Anterior cingulate cortex (tissue), 58 donors: ENCODE measurements at places on chromosomes 1 and 21.

GRCh38 chr1:22290611-22291010 lies 147.7 kb upstream of the WNT4 start:
- no peak for DNase-seq

GRCh38 chr1:86551305-86551704 lies 4.4 kb downstream of the CLCA4 start:
- no peak for DNase-seq

- no peak for DNase-seq
Observed at GRCh38 chr1:174572771-174573170, 125.0 kb downstream of the GPR52 start.

GRCh38 chr1:53603431-53603830 lies 135.5 kb downstream of the GLIS1 start:
- DNase-seq = no peak

- DNase-seq = no peak
Observed at GRCh38 chr21:17583898-17584297, 28.8 kb downstream of the BTG3 start.

- no peak for DNase-seq
Observed at GRCh38 chr1:59444520-59444919, 147.6 kb downstream of the FGGY start.

DNA sequence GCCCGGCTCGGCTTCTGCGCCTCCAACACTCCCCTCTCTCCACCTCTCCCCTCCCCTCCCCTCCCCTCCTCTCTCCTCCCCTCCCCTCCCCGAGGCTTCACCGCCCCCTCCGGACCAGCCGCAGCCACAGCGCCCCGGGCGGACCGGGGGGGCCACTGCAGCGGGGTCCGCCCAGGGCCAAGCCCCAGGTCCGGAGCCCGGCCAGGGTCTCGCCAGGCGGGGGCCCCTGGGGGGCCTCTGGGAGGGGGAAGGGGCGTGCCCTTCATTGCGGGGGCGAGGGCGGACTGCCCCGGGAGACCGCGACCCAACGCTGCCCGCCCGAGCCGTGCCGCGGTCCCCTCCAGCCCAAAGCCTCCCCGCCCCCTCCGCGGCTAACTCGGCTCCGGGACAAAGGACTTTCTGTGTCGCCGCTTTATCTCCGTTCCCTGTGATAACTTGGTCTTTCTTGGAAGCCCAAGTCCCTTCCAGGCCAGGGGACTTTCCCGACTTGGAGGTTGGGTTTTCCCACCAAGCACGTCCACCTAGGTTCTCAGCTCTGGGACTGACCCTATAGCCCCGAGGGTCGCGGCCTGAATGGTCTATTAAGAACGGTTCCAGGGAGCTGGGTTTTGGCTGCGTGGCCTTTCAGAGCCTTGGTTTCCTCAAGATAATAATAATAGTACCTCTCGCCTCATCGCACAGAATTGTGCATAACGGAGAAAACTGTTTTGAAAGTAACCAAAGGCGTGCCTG lies at the start of gene UBQLN4:
Gene UBQLN4, minus strand, starts transcription at position 31 of the 732 bp plus-strand sequence. CDS start 97 bp downstream, outside the sequence.
- DNase-seq = peak; percentile 79

- no peak for DNase-seq
Observed at GRCh38 chr1:56811331-56811730, 7.9 kb downstream of the FYB2 start.

- no peak for DNase-seq
Observed at GRCh38 chr1:11067716-11068599, 8.1 kb upstream of the SRM start.

DNA sequence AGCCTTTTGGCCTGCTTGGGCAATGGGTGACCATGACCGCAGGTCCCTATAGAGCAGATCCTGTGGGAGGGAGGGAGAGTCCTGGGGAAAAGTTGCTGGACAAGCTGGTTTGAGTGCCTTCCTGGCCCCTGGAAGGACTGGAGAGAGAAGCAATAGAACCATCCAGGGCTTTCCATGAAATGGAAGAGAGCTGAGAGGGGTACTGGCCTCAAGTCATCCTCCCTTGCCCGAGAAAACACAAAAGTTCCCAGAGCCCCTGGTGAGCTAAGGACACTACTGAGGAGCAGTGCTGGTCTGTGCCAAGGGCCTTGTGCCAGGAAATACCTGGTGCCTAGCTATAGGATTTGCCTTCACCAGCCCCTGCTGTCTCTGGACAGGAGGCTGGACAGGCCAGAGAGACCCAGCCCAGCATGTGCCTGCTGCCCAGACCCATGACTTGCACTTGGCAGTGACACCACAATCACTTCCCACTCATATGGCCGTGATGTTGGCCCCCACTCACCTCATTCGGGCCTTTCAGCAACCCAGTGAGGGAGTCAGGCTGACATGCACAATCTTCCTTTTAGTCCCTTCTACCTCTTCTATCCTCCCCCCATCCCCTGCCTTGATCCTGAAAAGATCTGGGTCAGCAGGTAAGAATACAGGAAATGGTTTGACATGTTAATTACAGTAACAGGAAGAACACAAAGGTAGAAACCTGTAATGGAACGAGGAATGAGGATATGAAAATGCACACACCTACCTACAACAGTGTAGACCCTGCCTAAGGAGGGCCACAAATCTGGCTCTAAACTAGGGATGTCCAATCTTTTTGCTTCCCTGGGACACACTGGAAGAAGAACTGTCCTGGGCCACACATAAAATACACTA lies 7.0 kb downstream of the SH3BP5L start:
- no peak for DNase-seq

DNA sequence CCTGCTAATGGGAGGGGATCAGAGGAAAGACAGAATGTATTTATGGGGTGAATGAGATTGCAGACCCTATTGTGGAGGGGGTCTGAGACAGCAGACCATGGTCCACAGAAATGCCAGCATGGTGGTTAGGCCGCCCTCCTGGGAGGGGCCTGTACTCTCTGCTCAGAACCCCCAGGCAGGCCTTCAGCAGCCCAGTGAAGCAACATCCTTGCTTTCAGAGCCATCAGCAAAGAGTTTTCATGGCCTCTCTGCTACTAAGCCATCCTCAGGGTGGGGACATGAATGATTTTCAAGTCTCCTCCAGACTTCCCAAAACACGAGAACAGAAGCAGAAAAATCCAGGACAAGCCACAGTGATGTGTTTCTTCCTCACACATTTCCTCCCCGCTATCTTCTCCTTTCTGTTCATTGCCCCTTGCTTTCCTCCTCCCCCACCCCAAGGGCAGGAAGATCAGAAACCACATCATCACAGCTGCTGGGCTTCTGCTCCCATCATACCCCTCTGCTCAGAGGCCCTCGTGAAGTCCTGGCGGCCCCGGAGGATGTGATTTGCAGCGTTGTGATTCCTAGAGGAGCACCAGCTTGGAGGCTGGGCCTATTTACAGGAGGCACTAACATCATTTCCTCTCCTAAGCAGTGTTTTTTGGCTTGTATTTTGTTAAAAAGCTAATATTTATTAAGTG lies 48.0 kb downstream of the ABCA4 start:
- DNase-seq = no peak
